ENCODE measurements at places on chromosomes 16 and 17.
A peak's percentile ranks its signal among the peaks of the same experiment; 100 is the strongest.

GRCh38 chr16:31496670-31497069 is 11.5 kb downstream of the RUSF1 start:
- DNase-seq = no peak

- no peak for DNase-seq
Observed at GRCh38 chr17:72034000-72034399, 86.8 kb upstream of the SOX9 start.

GRCh38 chr17:83109793-83110645 is 30.6 kb downstream of the METRNL start:
- peak; percentile 96 for DNase-seq

DNA sequence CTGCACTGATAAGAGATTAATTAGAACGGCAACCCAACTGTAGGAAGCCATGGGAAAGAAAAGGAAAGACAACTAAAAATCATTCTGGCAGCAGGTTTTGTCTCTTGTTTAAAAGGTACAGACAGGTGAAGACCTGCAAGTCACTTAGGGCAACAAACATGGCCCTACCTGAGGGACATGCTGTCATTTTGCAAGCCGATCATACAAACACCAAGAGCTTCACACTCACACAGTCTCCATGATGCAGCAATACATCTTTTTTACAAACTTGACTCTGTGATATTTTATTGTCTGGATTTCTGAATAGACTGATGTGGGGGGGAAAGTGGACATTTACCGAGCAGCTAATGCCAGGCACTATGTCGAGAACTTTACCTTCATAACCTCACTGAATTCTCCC is 101.8 kb downstream of the PARN start:
- DNase-seq = no peak

DNA sequence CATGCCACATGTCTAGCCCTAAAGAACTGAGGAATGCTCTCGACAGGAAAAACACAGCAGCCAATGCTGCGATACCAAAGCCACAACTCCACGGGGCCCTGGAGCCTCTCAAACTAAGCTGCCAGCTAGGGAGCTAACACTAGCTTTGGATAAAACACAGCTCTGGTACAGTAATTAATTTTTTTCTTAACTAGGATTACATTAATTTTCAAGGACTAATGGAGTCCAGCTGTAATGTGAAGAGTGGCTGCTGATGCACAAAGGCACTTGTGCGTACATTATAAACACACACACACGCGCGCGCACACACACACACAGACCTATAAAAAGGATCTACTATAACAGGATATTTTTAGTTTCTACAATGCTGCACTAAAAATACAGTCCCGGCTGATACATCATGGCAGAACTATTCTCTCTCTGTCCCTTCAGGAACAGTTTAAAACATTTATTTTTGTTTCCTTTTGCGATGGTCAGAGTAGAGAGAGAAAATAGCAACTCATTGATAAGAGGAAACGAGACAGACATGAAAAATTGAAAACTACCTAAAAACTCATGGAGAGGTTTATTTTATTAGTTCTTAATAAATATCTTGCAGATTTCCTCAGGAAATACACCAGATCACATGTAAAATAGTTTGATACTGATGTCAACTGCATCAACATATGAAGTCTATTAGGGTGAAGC is 88.5 kb downstream of the SMG6 start:
- DNase-seq = no peak

- no peak for DNase-seq
Observed at GRCh38 chr17:39562976-39563375, 44.7 kb downstream of the NEUROD2 start.

DNA sequence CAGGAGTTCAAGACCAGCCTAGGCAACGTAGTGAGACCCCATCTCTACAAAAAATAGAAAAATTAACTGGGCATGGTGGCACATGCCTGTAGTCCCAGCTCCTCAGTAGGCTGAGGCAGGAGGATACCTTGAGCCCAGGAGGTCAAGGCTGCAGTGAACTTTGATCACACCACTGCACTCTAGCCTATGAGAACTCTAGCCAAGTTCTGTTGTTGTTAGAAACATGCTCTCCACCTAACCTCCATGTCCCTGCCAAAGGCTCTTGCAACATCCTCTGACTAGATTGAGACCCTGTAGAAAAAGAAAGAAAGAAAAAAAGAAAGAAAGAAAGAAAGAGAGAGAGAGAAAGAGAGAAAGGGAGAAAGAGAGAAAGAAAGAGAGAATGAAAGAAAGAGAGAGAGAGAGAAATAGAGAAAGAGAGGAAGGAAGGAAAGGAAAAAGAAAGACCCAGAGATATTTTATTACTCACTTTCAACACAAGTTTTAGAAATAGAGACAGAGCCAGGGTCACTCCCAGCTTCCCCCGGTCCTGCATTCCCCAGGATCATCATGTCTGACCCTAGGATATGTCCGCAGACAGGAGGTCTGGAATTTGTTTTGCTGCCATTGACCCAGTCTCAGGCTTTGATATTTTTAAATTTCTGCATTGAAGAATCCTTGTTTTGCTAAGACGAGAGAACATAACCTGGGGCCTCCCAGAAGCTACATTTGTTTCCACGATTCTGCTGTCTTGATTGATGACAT is 376.5 kb upstream of the CDH5 start:
- no peak for DNase-seq

GRCh38 chr16:13629704-13630103 is 290.2 kb upstream of the ERCC4 start:
- DNase-seq = no peak

DNA sequence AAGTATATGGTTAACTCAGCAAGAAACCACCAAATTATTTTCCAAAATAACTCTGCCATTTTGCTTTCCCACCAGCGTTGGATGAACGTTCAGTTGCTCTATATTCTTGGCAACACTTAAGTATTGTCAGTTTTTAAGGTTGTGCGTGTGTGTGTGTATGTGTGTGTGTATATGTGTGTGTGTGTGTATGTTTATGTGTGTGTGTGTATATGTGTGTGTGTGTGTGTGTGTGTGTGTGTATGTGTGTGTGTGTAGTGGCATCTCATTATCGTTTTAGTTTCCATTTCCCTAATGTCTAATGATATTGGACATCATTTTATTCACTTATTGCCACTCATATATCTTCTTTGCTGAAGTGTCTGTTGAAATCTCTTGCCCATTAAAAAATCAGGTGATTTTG is 11.2 kb upstream of the SMTNL2 start:
- DNase-seq = no peak

- DNase-seq = no peak
Observed at GRCh38 chr16:13291591-13292333, 390.4 kb downstream of the SHISA9 start.

- DNase-seq = no peak
Observed at GRCh38 chr17:75875182-75875939, 3.0 kb downstream of the TRIM47 start.

GRCh38 chr17:44977065-44977464 is 9.0 kb upstream of the C1QL1 start:
- DNase-seq = no peak

GRCh38 chr17:68676856-68677255 is 75.7 kb upstream of the FAM20A start:
- DNase-seq = no peak

DNA sequence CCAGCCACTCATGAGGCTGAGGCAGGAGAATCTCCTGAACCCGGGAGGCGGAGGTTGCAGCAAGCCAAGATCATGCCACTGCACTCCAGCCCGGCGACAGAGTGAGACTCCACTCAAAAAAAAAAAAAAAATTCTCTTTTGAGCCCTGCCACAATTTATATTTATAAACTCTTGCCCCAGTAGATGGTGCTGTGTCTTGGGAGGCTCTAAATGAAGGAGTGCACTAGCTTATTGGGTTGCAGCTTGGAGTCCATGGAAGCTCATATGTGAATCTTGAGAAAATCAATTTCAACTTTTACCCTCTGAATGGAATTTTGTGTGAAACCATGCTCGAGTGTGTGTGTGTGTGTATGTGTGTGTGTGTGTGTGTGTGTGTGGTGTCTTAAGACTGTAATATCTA is 420.1 kb downstream of the HS3ST4 start:
- no peak for DNase-seq

- no peak for DNase-seq
Observed at GRCh38 chr16:55661941-55662643, 6.3 kb downstream of the SLC6A2 start.

GRCh38 chr17:27332047-27332393 is 38.1 kb downstream of the WSB1 start:
- no peak for DNase-seq

DNA sequence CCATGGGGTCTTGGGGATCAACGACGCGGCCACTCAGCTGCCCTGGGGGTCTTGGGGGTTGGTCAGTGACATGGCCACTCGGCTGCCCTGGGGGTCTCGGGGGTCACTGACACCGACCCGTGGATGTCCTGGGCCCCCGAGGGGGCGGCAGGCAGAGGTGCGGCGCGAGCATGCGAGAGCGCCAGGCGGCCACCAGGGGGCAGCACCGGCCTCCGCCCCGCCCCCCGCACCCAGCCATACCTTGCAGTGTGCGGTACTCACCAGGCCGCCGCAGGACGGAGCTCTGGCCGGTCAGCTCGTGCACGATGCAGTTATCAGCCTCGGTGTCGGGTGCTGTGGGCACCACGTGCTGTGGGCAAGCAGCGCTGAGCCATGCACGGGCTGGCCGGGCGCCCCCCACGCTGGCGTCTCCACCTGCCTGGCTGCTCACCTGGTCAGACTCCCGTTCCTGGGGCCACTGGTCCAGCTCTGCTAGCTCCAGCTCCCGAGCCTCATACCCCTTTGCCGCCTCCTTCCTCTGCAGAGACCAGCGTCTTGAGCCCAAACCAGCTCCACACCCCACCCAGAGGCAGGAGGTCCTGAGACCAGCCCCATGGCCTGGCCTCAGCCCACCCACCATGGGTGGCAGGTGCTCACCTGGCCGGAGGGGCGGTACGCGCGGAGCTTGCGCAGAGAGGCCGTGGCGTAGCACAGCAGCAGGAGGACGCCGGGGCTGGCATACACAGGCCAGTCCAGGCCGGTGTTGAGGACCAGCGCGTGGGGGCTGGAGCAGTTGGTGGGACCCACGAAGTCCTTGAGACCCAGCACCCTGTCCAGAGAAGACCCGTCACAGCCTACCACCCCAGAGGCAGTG is 31.2 kb downstream of the CTU2 start:
- peak; percentile 83 for DNase-seq

DNA sequence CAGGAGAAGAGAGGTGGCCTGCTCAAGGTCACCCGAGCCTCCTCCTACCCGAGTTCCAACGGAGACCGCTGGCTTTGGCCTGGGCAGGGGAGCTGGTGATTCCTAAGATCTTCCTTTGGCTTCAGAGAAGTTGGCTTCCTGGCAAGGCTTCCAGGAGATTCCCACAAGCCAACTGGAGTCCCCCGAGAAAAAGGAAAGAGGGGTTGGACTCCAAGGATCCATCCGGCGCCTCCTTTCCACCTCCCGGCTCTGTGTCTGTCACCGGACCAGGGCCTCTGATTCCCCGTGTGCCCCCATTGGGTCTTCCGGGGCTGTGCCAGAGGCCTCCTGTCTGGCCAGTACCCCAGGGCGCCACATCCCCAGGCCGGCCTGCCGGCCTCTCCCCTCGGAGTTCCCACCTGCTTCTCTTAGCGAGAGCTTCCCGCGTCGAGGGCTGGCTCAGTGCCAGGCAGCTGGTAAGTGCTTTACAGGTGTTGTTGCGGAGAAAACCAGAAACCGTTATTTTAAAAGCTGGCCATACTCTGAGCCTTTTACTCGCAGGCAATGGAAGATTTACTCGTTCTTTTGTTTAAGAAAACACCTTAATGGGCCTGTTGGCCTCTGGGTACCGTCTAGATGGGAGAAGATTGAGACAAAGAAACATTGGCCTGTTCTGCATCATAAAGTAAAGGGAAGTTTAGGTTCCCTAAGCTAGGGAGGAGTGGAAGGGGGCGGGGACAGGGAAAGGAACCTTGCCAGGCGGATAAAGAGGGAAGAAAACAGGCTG is 258.4 kb upstream of the SDK2 start:
- no peak for DNase-seq

GRCh38 chr16:24589997-24590396 is 50.6 kb downstream of the RBBP6 start:
- DNase-seq = no peak

GRCh38 chr17:1485423-1486376 is 6.8 kb downstream of the MYO1C start:
- DNase-seq = peak; percentile 56

DNA sequence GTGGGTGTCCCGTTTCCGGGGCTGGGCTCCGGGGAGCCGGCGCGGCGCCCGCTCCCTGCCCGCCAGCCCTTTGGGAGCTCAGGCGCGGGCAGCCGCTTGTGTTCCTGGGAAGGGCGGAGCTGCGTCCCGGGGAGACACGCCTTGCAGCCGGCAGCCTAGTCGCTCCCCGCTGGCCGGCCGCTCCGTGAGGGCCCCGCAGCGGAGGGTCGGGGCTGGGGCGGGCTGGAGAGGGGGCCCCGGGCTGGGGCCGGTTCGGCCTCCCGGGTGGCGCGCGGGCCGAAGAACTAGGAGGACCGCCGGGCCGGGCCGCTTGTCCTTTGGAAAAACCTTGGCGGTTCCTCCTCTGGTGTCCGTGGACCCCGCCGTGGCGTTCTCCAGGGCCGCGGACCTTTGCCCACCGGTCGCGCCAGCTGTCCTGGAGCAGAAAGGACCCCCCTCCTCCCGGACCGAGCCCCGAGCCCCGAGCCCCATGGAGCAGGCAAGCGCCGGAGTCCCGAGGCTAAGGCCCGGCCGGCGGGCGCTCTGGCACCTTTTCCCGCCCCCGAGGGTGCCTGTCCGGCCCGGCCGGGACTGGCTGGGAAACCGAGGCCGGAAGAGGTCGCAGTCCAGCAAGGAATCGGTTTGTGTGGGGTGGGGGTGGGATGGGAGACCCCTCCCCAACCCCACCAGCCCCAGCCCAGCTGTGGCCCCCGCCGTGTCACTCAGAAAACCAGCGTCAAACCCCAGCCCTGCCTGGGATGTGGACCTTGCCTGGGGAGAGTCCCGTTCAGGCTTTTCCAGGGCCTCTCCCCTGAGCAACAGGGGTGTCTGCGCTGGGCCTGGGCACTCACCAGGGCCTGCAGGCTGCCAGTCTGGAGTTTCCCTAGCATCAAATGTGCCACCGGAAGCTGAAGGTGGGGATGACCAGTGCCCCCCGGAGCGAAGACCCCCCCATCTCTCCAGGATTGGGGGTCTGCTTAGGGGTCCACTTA is 6.8 kb upstream of the TBC1D3B start:
- DNase-seq = peak; percentile 59

- no peak for DNase-seq
Observed at GRCh38 chr17:60439501-60439900, 17.2 kb downstream of the CHCT1 start.

DNA sequence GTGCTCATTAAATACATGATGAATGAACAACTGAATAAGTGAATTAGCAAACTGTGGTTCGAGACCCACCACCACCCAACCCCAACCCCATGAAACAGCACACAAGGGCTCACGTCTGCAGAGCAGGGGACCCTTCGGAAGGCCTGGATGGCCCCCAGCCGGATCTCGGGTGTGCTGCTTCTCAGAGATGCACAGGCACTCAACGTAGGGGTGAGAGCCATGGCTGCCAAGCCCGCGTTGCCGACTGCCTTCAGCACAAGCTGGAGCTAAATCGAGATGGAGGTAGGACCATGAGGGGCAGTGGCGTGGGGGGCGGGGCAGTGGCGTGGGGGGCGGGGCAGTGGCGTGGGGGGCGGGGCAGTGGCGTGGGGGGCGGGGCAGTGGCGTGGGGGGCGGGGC is 93.2 kb downstream of the LITAF start:
- no peak for DNase-seq

GRCh38 chr17:147796-148740 is 10.7 kb downstream of the SCGB1C2 start:
- no peak for DNase-seq

Measured in HTR-8/SVneo (cell line).